AG04449 (cell line): ENCODE measurements at places on chromosomes 16 and 17.

DNA sequence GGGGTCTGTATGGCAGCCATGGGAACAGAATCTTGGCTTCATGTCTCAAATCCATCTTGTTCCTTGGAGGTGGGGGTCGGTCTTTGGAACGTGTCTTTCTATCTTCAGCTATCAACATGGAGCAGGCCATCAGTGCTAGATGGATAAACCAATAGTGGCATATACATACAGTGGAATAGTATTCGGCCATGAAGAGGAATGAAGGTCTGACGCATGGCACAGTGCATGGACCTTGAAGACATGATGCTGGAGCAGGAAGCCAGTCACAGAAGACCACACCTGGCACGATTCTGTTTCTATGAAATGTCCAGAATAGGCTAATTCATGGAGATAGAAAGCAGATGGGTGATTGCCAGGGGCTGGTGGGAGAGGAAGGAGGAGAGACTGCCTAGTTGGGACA, 7.8 kb downstream of the KCNG4 start:
- no peak for DNase-seq

DNA sequence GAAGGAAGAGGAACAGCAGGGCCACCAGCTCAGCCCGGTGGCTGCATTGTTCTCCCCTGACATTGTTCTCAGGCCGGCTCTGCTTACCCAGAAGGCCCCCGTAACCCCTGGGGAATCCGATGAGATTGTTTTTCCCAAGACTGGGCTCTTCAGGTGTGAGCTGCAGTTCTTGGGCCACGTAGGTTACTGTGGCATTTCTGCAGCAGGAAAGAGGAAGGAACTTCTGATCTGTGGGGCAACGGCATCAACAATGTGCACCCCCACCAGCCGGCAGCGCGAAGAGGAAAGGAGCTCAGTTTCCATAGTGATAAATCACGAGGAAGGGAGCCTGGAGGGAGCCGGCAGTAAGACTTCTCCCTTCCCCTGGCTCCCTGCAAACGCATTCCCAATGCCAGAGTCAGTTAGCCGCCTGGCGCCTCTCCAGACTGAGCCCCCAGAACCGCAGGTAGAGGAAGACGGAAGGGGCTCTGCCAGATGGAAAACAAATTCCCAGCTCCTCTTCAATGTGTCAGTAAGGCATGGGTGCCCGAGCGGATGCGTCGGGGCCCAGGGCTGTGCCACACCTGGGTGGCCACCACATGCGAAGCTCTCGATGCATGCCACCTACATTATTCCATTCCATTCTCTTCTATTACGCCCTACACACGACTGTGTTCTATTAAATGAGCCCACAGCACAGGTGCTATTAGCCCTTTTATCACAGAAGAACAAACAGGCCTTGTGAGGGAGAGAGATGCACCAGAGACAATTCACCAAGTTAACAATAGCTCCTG, 21.5 kb upstream of the PECAM1 start:
- no peak for DNase-seq

GRCh38 chr16:83458612-83459011, 349.2 kb upstream of the HSBP1 start:
- DNase-seq, result peak; percentile 41

DNA sequence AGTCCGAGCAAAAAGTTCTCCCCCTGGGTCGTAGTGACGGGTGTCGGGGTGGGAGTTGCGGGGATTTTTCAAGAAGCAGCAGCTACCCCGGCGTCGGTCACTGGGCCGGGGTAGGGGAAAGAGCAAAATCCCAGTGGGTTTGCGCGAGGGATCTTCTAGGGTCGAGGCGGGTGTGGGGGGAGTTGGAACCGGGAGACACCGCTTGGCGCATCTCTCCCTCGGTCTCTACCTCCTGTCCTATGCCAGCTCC, 2.3 kb upstream of the UBTF start:
- no peak for DNase-seq

DNA sequence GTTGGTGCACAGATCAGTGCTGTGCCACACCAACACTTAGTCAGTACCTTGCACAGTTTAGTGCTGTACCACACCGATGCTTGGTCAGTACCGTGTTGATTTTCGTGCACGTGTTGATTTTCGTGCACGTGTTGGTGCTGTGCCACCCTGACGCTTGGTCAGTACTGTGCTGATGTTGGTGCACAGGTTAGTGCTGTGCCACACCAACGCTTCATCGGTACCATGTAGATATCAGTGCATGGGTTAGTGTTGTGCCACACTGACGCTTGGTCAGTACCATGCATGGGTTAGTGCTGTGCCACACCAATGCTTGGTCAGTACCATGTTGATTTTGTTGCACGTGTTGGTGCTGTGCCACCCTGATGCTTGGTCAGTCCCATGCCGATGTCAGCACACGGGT, 103.5 kb downstream of the NPIPB11 start:
- no peak for DNase-seq

GRCh38 chr17:2808367-2809335, 12.4 kb downstream of the RAP1GAP2 start:
- DNase-seq, result no peak

GRCh38 chr17:561116-561515, 153.5 kb downstream of the VPS53 start:
- DNase-seq, result no peak

DNA sequence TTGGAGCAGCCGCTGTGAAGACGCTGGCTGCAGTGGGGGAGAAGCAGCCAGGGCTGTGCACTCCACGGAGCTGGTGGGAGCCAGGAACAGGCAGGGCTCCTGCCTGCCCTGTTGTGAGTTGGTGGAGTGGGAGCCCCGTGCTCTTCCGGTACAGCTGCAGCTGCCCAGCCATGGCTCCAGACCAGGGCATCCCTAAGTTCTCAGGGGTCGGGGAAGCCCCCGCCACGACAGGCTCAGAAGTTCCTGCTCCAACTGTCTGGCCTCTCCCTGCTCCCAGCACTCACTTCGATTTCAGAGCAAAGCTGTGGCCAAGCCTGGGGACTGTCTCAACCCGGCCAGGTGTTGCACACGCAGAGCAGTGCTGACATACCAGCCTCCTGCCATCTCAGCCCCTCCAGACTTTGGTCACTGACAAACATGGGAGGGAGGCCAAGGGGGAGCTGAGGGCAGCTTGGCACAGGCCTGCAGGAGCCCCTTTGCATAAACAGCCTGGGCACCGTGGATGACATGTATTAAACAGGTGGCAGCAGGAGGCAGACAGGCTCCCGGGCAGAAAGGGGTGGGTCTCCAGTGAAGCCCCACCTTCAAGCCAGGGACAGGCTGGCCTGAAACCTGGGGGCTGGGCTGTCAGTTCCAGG, 13.9 kb upstream of the KDM8 start:
- DNase-seq, result no peak

DNA sequence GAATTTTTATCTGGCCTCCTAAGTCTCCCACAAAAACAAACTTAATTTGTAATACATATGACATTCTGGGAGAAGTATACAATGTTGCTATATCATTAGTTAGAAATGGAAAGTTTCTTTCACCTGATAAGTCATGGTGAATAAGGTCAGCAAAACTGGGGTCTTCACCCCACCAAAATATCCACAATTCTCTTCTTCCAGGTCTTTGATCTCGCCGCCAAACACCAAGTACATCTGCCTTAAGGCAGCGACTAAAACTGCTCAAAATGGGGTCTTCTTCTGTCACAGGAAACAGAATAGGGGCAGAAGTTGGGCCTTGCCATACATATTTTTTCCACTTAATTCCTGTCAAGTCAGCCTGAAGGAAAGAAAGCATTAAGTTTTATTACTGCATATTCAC, 2.1 kb downstream of the MED13 start:
- DNase-seq, result no peak

GRCh38 chr16:69691980-69692911, 34.1 kb downstream of the NQO1 start:
- no peak for DNase-seq

GRCh38 chr17:34141590-34141989, 113.5 kb upstream of the CCL2 start:
- no peak for DNase-seq

GRCh38 chr17:64006361-64007088, 8.4 kb downstream of the PRR29 start:
- no peak for DNase-seq

- DNase-seq, result no peak
Observed at GRCh38 chr16:11529285-11529684, 57.4 kb downstream of the LITAF start.

GRCh38 chr17:233473-233941, 52.1 kb upstream of the DOC2B start:
- DNase-seq, result no peak

- DNase-seq, result no peak
Observed at GRCh38 chr17:81551458-81552243, 502 bp downstream of the FAAP100 start.

- peak; percentile 84 for DNase-seq
Observed at GRCh38 chr16:29862884-29863668, at the start of gene CDIPT. TSS of gene CDIPT (minus strand) at chr16:29863226. CDS start at chr16:29862857, 369 bp downstream.

- no peak for DNase-seq
Observed at GRCh38 chr16:13039526-13039925, 138.1 kb downstream of the SHISA9 start.

- DNase-seq, result no peak
Observed at GRCh38 chr17:56597495-56597990, 4.0 kb downstream of the NOG start.

- DNase-seq, result no peak
Observed at GRCh38 chr17:78258323-78259191, 27.1 kb downstream of the TMEM235 start.

DNA sequence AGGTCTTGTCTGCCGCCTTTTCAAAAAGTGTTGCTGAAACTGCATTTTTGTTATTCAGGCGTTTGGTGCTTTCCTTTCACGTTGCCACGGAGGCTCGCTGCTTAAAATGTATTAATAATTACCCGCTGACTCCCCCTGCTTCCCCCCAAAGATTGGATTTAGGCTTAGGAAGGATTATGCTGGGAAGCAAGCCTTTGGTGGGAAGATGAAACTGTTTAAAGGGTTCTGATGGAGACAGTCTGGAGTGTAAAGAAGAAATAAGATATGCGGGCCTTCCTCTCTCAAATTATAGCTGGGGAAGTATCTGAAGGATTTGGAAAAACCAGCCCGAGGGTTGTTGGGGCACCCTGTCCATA, 1.1 kb downstream of the KSR1 start:
- no peak for DNase-seq

DNA sequence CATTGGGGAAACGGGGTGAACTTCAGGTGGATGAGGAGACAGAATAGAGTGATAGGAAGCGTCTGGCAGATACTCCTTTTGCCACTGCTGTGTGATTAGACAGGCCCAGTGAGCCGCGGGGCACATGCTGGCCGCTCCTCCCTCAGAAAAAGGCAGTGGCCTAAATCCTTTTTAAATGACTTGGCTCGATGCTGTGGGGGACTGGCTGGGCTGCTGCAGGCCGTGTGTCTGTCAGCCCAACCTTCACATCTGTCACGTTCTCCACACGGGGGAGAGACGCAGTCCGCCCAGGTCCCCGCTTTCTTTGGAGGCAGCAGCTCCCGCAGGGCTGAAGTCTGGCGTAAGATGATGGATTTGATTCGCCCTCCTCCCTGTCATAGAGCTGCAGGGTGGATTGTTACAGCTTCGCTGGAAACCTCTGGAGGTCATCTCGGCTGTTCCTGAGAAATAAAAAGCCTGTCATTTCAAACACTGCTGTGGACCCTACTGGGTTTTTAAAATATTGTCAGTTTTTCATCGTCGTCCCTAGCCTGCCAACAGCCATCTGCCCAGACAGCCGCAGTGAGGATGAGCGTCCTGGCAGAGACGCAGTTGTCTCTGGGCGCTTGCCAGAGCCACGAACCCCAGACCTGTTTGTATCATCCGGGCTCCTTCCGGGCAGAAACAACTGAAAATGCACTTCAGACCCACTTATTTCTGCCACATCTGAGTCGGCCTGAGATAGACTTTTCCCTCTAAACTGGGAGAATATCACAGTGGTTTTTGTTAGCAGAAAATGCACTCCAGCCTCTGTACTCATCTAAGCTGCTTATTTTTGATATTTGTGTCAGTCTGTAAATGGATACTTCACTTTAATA, 7.0 kb upstream of the TMEM235 start:
- no peak for DNase-seq

DNA sequence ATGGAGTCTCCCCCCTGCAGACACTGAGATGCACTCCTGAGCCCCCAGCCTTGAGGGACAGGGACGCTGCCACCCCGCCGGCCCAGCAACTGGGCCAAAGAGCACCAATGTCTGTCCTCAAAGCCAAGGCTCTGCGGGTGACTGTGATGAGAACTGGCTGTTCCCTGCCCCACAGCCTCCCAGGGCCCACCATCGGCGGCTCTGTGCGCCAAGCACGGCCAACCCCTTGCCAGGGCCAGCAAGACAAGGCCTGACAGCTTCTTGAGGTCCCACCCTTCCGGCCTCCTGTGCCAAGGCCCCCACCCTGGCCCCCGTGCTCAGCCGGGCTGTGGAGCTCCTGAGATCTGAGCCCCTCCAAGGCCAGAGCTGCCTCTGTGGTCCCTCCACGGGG, 34.2 kb upstream of the PABPN1L start:
- no peak for DNase-seq

- DNase-seq, result peak; percentile 54
Observed at GRCh38 chr17:47905221-47905733, 9.2 kb downstream of the SP2 start.

- no peak for DNase-seq
Observed at GRCh38 chr16:13419589-13419988, 500.4 kb upstream of the ERCC4 start.

- no peak for DNase-seq
Observed at GRCh38 chr17:68565661-68566441, 35.3 kb downstream of the FAM20A start.

- DNase-seq, result no peak
Observed at GRCh38 chr16:74641969-74642368, 24.7 kb downstream of the RFWD3 start.

- DNase-seq, result no peak
Observed at GRCh38 chr16:28842696-28843095, 3.5 kb downstream of the TUFM start.

GRCh38 chr17:74670329-74670728, 42.4 kb downstream of the CD300LF start:
- DNase-seq, result no peak

DNA sequence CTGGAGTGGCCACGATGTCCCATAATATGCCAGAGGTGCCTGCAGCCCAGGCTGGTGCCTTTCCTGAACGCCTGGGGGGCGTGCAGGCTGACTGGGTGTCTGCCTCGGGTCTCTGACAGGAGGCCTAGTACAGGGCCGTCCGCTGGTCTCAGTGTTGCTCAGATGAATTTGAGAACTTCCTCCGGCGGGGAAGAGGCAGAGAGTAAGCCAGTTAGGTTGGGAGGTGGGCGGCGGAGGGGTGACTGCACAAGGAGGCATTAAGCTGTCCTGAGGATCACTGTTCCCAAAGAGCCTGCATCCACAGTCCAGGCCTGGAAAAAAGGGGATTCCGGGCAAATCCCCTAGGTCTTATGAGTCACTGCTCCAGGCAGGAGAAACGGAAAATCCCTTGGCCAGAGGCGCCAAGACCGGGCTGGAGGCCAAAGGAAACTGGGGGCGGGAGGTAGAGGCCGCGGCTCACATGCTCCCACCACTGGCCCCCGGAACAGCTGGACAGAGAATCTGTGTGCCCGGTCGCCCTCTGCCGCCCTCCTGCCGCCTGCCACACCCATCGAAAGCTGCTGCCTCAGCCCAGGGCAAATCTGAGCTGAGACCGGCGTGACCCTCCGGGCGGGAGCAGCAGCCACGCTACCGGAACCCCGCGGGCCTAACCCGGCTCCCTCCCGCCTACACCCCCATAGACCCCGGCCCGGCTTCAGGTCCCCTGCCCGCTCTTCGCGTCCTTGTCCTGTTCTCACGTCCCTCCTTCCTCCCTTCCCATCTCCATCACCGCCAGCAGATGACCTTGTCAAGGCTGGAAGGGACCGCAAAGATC, 1.2 kb downstream of the TRIM47 start:
- DNase-seq, result peak; percentile 73

GRCh38 chr17:74592087-74592990, at the start of gene CD300LD:
TSS of gene CD300LD (minus strand) at chr17:74592283. CDS start at chr17:74592202, 81 bp downstream.
- no peak for DNase-seq
